ENCODE measurements at places on chromosomes 13 and 19.

DNA sequence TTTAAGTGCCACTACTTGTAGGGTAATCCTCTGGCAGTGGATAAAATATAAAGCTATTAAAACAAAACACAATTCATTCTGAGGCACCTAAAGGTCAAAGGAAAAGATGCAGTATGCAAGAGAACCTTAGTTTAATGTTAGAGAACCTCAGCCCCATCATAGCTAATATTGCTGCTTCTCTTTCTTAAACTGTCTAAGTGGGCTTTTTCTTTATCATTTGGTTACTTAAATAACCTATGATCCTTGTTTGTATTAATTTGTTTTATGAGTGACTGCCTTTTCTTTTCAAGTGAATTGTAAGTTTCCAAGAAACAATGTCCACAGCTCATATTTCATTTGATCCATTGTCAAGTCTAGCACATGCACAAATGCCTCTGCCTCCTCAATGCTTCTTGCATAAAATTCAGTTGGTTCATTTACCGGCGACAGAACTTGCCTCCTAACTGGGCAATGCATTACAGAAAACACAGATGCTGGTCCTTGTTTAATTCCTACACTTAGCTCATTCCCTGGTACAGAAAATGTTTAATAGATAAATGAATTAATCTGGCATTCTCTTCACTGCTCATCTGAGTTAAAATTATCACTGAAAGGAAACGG is 1049.8 kb downstream of the OLFM4 start:
- DNase-seq: no peak

DNA sequence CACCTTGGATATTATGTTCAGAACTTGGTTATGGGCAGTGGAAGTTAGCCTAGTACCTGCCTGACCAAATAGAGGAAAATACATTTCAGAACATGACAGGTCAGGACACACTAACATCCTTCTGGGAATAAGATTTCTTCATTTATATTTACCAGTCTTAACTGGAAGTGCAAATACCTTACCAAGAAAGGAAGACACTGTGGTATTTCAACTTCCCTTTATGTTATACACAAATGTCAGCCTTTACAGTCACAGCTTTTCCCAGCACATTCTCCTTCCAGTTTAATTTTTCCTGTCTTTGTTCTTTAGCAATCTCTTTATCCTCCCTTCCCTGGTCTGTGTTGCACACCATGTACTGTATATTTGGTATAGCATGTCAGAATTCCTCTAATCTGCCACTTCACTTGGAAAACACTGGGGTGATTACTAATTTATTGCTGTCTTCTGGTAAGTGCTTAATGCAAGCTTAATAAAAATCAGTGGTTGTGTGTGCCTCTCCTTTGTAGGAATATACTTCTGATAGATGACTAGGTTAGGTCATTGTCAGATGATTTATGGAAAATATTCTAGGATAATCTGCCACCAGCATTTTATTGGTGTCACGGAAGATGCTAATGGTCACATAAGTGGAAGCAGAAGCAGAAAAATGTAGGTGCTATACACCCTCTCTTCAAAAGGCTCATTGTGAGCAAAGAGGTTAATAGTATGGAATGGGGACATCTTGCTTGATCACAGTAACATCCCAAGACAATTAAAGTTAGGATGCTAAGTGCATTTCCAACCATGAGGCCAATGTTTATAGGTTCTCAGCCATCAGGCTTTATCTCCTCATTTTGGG is 124.3 kb upstream of the STARD13 start:
- DNase-seq: no peak

- DNase-seq: no peak
These were observed 53.8 kb downstream of the ZDHHC20 start for GRCh38 chr13:21405309-21405708.

DNA sequence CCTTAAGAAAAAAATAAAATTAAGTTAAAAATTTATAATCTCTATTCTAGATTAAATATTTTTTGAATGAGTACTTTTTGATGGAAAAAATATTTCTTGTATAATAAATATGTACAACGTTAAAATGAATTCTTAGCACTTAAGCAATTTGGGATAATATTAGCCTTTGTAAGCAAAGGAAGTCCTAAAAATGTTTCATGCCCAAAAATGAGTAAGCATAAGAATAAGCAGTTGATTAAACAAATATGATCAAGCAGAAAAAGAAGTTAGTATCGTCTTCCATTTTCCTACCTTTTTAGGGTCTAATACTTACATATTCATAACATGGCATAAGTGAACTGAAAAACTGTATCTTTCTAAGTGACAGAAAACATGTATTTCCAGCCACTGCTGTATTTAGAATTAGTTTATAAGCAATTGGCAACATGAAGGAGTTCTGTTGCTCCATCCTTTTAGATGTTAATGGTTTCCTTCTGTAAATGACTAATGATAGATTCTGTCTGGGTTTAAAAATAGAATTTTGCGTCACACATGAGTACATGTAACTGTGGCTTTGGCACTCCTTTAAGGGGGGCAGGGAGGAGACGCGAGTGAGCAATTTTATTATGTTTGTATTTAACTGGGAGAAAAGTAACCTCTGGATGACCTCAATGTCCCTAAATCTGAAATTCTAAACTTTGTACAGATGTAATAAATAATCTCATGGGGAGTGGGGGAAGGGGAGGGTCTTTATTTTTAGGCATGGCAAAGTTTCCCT is 237.4 kb downstream of the RGCC start:
- peak; percentile 81 for DNase-seq

- peak; percentile 81 for DNase-seq
These were observed 13.9 kb upstream of the CACNG6 start for GRCh38 chr19:53977429-53977990.

DNA sequence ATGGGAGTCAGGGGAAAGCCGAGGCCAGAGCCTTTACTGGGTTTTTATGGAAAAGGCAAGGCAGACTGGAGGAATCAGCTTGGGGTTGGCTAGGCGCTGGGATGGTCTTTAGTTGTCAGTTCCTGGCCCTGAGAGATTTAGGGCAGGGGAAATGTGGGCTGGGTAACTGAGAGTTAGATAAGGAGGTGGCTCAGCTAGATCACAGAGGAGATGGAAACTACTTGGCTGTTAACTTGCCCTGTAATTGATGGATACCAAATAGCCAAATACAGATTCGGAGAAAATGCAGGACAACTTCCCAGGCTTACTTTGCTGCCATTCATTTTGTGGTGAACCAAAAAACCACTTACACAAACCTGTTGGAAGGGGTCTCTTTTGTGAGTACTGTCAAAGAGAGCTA is 54.0 kb downstream of the LRCH1 start:
- no peak for DNase-seq

- no peak for DNase-seq
These were observed 57.2 kb downstream of the DHRS12 start for GRCh38 chr13:51746802-51747201.

GRCh38 chr13:50209631-50210030 is 194.4 kb downstream of the KCNRG start:
- DNase-seq: no peak
